Kidney epithelial cell (primary cell): ENCODE measurements at places on chromosomes 4 and X.

DNA sequence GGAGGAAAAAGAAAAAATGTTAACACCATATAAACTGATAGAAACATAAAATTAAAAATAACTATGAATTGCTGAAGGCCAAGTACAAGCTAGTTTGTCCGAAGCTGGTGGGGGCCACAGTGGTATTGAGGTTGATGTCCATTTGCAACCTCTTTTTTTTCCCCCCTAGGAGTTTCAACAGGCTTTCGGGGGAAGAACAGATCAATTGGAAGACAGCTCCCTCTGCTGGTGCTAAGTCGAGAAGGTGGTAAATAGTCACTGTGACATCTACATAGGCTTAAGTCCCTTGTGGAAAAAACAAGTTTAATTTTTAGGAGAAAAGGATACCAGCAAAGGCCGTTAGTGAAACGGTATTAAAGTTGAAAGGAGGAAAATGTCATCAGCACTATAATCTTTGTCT lies 115.7 kb upstream of the ZXDA start:
- DNase-seq = no peak

- DNase-seq = no peak
These were observed 51.5 kb upstream of the ARHGAP24 start for GRCh38 chr4:85423431-85423830.

- DNase-seq = peak; percentile 52
These were observed 6.8 kb upstream of the CDKL2 start for GRCh38 chr4:75637176-75637575.

DNA sequence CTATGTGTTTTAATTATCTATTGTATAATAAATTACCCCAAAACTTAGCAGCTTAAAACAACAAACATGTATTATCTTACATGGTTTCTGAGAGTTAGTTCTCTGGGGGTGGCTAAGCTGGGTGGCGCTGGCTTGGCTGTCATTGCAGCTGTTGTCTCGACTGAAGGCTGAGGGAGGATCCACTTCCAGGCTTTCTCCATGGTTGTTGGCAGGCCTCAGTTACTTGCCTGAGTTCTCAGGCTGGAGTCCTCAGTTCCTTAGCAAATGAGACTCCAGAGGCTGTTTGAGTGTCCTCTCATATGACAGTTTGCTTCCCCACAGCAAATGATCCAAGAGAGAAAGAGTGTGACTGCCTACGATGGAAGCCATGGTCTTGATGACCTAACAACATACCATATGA lies 23.5 kb upstream of the GALNT7 start:
- DNase-seq = no peak
